ENCODE measurements at places on chromosomes 5 and 9. TPM values are rescaled to one million over a fixed set of nuclear protein-coding genes. Genes with fewer than 3 reads are reported as not detected.

Gene ACOT12
- not detected for polyA plus RNA-seq

Gene FAM163B
- 89.4 TPM for polyA plus RNA-seq

Gene PITX1
- polyA plus RNA-seq: 5.9 TPM

Gene SPATA31C1
- 0.08 TPM for polyA plus RNA-seq

Gene MYORG
- 13.5 TPM for polyA plus RNA-seq

Gene FSD1L
- polyA plus RNA-seq: 2.6 TPM

Gene MCIDAS
- polyA plus RNA-seq: 1.4 TPM

Gene SLC36A2
- polyA plus RNA-seq: not detected

Gene OGN
- polyA plus RNA-seq: 2.1 TPM

Gene MYOT
- polyA plus RNA-seq: 2.0 TPM

Gene FIBCD1
- polyA plus RNA-seq: 0.78 TPM

Gene PLAC8L1
- polyA plus RNA-seq: not detected

Gene SPINK4
- polyA plus RNA-seq: not detected

Gene KIAA1958
- 5.9 TPM for polyA plus RNA-seq

Gene SGCD
- polyA plus RNA-seq: 1.9 TPM

Gene TLX3
- polyA plus RNA-seq: 11.1 TPM

Gene ADRA1B
- polyA plus RNA-seq: 3.4 TPM

Gene LHX3
- polyA plus RNA-seq: 1.6 TPM

Gene ARL14EPL
- not detected for polyA plus RNA-seq

Gene PRRX2
- 0.51 TPM for polyA plus RNA-seq

Gene PLEKHG4B
- polyA plus RNA-seq: 23.0 TPM

Gene NR6A1
- 0.53 TPM for polyA plus RNA-seq

Gene CCDC69
- polyA plus RNA-seq: 3.6 TPM

Gene OTULINL
- polyA plus RNA-seq: 22.2 TPM

Gene SPATA31A3
- polyA plus RNA-seq: not detected

Gene SLC2A6
- 14.5 TPM for polyA plus RNA-seq

Gene IFNK
- polyA plus RNA-seq: not detected

Gene CLIC3
- 1.9 TPM for polyA plus RNA-seq

Gene RFK
- 26.3 TPM for polyA plus RNA-seq

Gene MEIKIN
- polyA plus RNA-seq: not detected

Gene SH3RF2
- polyA plus RNA-seq: 0.34 TPM

Gene ABLIM3
- 6.0 TPM for polyA plus RNA-seq

Gene IL9
- polyA plus RNA-seq: not detected
